ENCODE measurements at places on chromosomes 7 and 10. TPM values are rescaled to one million over a fixed set of nuclear protein-coding genes. Genes with fewer than 3 reads are reported as not detected.

DNA sequence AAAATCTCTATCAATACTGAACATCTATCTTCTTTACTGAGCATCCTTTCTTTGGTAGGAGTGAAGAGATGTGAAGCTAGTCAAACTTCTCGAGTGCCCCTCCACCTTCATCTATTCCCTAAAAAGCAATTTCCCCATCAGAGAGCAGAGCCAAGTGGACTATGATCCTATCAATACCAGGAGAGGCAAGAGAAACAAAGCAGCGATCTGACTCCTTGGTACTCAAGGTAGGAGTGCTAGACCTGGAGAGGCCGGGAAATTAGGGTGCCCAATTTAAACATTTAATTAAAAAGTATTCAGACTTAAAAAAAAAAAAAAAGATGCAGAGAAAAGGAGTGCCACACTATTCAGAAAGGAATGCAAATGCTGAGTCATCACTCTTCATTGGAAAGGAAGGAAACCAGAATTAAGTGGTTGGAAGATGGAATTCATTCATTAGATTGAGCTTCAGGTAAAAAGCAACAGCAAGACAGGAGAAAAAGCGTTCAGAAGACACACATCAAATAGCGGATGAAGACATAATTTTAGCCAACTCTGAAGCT is 1.6 kb downstream of the TIAL1 start:
- peak; percentile 50 for DNase-seq

DNA sequence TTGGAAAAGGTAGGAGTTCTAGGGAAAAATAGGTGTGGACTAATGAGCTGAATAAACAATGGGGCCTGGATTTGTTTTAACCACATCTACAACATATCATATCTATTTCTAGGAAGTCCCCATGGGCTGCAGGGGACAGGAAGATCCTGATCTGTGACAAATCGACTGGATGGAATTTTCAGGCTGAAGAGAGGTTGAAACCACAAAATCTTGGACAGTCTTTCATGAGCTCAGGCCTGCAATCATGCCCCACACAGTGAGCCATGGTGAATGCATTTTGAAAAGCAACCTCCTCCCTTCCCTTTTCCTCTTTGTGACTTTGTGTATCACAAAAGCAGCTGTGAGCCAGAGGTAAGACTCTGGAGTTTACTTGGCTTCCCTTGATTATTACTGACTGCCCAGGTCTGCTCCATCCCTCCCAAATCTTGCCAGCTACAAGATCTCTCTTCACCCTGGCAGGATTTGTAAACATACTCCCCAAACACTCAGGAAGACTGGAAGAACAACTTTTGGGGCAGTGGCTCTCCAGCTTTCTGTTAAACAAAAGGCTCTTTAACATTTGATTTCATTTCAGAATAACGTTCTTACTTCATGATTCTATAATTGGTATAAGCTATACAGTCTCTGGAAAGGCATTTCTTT is 66.4 kb downstream of the ASAH2B start:
- no peak for DNase-seq

DNA sequence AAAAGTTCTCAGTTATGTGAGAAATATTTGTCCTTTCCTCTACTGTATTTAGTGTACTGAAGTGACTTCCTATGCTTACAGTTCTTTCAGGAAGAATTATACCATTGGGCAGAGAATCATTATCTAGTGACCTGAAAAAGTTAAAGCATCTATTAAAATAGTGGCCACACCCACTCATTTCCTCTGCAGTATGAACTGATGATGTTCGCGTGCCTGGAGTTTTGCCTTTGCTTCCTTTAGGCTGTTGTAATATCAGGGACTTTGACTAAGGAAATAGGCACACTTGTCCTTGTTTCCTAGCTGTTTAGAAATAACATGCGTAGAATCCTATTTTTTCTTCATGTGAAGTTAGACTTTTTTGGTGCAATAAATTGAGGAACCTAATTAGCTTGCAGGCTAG is 100.7 kb downstream of the ZMYND11 start:
- DNase-seq, result no peak

GRCh38 chr10:17250736-17251135 is 22.7 kb downstream of the VIM start:
- DNase-seq, result no peak

GRCh38 chr10:9922126-9922870 is 1095.4 kb upstream of the CELF2 start:
- no peak for DNase-seq

GRCh38 chr7:84274029-84274638 is 79.5 kb upstream of the SEMA3A start:
- DNase-seq, result peak; percentile 33

- no peak for DNase-seq
These were observed 110.4 kb downstream of the PKD1L1 start for GRCh38 chr7:47837826-47838225.

DNA sequence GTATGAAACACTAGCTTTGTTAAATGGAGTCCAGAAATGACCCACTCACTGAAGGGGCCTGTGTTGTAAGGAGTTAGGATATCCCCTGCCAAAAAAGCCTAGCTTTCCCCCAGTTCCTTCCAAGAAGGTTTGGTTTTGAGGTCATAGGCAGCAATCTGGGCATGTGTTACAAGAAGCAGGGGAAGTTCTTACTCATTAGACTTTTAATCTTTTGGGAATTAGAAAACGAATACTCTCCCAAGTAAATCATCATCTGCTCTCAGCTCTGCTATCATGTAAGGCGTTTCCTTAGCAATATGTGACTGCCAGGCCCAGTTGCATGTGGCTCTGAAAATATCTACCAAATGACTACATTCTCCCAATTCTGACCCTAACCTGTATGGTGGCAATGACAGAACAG is 3.7 kb downstream of the NOD1 start:
- DNase-seq, result peak; percentile 95

DNA sequence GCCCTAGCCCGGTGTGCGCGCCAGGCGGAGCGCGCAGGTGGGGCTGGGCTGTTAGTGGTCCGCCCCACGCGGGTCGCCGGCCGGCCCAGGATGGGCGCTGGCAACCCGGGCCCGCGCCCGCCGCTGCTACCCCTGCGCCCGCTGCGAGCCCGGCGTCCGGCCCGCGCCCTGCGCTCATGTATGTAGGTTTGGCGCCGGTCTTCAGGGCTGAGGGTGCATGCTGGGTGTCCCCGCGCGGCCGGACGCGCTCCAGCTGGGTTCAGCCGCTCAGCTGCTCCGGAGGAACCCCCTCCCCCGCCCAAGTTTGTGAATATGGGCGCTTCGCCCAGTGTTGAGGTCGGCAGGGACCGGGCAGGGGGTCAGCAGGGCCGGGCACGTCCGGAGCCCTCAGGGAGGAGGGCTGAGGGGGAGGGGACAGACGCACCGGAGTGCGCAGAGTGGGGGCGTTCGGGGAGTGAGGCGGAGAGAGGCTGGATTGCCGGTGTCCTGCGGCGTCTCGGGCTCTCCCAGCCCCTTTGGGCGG is 559 bp downstream of the VWC2 start:
- no peak for DNase-seq

- no peak for DNase-seq
These were observed 539.3 kb upstream of the TEX47 start for GRCh38 chr7:89334797-89335196.

GRCh38 chr10:65618126-65618525 is 1307.7 kb upstream of the LRRTM3 start:
- peak; percentile 71 for DNase-seq

ZWINT gene
- 10.9 TPM for total RNA-seq

KCNMA1 gene
- 103 TPM for total RNA-seq

WBP1L gene
- total RNA-seq, result 28.8 TPM

ADCYAP1R1 gene
- total RNA-seq, result not detected

CALML5 gene
- not detected for total RNA-seq
